NT2/D1 (cell line): ENCODE measurements at places on chromosomes 1 and 21.
A peak's percentile ranks its signal among the peaks of the same experiment; 100 is the strongest.

- DNase-seq = no peak
Observed at GRCh38 chr1:231750296-231750695, 123.7 kb downstream of the DISC1 start.

- DNase-seq = no peak
Observed at GRCh38 chr21:34892209-34892608, 156.9 kb downstream of the RUNX1 start.

DNA sequence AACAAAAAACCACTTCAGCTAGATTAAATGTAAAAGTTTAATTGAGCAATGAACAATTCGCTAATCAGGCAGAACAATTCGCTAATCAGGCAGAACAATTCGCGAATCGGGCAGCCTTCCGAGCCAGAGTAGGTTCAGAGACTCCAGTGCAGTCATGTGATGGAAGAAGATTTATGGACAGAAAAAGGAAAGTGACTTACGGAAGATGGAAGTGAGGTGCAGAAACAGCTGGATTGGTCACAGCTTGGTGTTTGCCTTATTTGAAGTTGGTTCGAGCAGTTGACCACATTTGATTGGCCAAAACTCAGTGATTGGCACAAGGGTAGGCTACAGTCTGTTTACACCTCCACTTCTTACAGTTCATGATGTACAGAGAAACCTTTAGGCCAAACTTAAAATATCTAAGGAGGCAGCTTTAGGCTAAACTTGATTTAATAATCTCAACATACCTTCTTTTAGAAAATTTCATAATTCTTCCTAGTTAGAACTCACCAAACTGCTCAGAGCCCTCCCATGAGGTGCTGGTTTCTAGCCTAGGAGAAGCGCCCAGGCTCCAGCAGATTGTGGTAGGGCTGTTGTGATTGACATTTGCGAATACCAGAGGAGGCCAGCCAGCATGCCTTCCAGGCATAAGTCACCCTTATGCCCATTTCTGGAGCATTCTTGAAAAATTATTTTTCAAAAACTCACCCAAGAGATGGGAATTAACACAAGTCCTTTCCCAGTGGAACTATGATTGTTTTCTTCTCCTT lies 22.8 kb upstream of the KCNC4 start:
- no peak for DNase-seq

- DNase-seq = peak; percentile 30
Observed at GRCh38 chr21:18369115-18369514, 34.5 kb downstream of the TMPRSS15 start.

GRCh38 chr1:13900583-13900982 lies 200.6 kb downstream of the PRDM2 start:
- DNase-seq = no peak
